ENCODE measurements at places on chromosomes 7 and 10.

DNA sequence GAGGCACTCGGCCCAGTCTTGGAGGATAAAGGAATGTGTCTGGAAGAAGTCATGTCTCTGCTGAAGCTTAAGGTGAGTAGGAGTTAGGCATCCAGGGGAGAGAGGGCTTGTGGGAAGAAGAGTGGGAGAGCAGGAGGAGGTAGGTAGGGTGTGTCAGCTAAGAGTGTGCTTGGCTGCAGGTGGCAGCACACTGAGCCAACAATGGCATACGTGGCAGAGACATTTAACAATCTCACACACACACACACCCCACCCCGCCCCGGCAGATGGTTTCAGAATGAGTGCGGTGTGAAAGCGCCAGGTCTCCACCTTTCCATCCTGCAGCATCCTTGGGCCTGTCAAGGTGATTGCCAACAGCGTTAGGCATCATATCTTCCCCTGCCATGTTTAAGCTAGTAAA is 11.2 kb upstream of the ARPC1A start:
- DNase-seq, result no peak

GRCh38 chr10:14554491-14555205 is 220.0 kb downstream of the FAM107B start:
- peak; percentile 55 for DNase-seq

DNA sequence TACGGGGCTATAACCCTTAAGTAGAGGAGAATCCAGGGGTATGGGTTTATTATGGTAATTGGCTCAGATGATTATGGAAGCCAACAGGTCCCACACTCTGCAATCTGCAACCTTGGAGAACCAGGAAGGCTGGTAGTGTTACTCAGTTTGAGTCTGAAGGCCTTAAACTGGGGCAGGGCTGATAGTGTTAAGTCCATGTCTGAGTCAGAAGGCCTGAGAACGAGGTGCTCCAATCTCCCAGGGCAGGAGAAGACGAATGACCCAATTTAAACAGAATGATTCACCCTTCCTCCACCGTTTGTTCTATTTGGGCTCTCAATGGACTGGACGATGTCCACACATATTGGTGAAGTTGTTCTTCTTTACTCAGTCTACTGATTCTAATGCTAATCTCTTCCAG is 244.5 kb upstream of the PTER start:
- no peak for DNase-seq

- DNase-seq, result no peak
Observed at GRCh38 chr7:1312136-1313070, 79.7 kb downstream of the UNCX start.

- no peak for DNase-seq
Observed at GRCh38 chr10:48760983-48761382, 76.3 kb downstream of the WDFY4 start.

DNA sequence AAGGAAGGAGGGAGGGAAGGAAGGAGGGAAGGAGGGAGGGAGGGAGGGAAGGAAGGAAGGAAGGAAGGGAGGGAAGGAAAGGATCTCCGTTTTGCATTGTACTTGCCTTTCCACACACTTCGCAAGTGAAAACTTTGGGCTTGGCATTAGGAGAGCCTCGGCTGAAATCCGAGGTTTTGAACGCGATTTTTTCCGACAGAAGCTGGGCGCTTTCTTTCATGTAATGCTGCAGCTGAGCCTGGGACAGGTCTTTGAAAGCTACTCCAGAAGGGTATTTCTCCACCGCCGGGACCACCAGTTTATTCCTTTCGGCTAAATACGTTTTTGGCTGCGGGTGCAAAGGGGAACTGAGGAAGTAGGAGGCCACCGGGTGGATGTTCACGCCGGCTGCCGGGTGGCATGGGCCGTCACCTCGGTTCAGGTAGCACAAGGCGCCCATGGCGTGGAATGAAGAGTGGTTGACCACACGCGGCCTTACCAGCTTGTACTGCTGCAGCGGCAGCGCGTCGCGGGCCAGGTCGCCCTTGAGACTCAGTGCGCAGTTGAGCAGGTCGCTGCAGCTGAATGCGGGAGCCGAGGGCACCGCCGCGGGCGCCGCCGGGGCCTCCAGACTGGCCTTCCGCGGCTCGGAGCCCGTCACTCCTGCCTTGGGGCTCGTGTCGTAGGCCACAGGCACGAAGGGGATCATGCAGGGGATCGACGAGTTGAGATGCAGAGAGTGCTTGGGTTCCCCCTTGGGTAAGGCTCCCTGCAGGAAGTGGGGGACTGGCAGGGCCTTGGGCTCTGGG is 825 bp downstream of the FEZF1 start:
- DNase-seq, result no peak

- no peak for DNase-seq
Observed at GRCh38 chr7:81676105-81676811, 93.6 kb downstream of the HGF start.

- no peak for DNase-seq
Observed at GRCh38 chr10:35103882-35104281, 13.7 kb upstream of the CUL2 start.

DNA sequence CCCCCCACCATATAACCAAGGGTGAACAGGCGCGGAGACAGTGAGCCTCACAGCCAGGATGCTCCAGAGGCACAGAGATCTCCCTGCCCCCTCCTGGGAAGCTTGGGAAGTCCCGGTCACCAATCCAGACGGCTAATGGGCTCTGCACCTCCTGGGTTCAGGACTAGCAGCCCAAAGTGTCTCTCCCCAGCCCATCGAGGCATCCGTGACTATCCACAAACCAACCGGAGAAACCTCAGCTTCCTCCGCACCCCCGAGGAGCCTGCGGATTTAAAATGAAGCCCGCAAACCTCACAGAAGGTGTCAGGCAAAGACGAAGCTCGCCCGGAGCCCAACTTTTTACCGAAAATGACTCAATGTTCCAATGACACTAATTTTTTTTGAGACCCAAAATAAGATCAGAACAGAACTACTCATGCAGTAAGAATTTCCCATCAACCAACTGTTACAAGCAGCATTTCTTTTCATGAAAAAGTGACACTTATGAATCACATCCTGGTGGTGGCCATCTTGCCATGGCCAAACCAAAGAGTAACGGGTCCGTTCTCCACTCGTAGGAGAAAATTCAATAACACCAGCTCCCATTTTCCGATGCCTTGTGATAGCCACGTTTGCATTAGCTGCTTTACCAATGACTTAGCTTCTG is 6.0 kb downstream of the PDGFA start:
- peak; percentile 46 for DNase-seq

GRCh38 chr10:109996766-109997171 is 11.0 kb upstream of the ADD3 start:
- no peak for DNase-seq

All from iris pigment epithelial cell (primary cell).